ENCODE measurements at places on chromosomes 6 and 20.

GRCh38 chr6:118650582-118651281, 659 bp downstream of the CEP85L start:
- peak; percentile 60 for DNase-seq

GRCh38 chr20:11891776-11892545, 25.7 kb upstream of the BTBD3 start:
- peak; percentile 71 for DNase-seq

GRCh38 chr6:157516319-157517026, 135.5 kb downstream of the ZDHHC14 start:
- no peak for DNase-seq

- DNase-seq = no peak
These were observed 146.0 kb upstream of the PTPRK start for GRCh38 chr6:128666405-128666804.

GRCh38 chr20:62953839-62954703, 1.6 kb downstream of the SLC17A9 start:
- DNase-seq = peak; percentile 64

- no peak for DNase-seq
These were observed 156.2 kb downstream of the KIF16B start for GRCh38 chr20:16417001-16417400.

- DNase-seq = no peak
These were observed 134.5 kb downstream of the RPS12 start for GRCh38 chr6:132948889-132949288.

GRCh38 chr6:2522521-2522920, 228.2 kb downstream of the MYLK4 start:
- no peak for DNase-seq

- no peak for DNase-seq
These were observed 12.6 kb downstream of the SRC start for GRCh38 chr20:37358366-37359150.

- no peak for DNase-seq
These were observed 49.0 kb downstream of the CPXM1 start for GRCh38 chr20:2751347-2751877.

GRCh38 chr6:12751694-12752325, 35.2 kb downstream of the PHACTR1 start:
- peak; percentile 59 for DNase-seq

DNA sequence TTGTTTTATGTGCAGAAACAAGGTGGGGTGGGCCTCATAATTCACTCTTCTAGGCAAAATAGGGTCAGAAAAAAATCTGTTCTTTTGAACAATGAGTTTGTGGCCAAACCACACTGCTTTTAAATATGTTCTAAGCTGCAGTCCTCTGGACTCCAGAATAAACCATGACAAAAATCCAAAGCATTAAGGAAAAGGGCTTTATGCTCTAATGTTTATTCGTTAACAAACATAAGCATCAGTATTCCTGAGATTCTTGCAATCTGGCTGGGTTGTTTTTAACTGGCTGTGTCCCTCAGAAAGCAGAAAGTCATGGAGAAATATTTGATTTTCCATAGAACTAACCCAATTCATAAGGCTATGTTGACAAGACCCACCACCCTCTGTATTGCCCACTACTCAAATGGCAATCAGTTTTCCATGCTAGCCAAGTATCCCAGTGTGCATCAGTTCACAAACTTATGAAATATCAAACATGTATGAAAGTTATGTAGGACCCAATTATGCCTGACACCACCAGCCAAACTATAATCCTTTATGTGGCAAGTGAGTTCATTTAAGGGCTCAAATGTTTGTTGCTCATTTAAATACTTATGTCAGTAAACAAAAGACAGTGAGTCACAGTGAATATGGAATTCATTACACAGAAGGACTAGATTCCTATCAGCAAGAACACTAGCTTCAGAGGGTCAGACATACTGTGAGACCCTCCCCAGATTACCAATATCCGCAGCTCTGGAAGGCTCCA, 45.1 kb downstream of the PKHD1 start:
- no peak for DNase-seq

- no peak for DNase-seq
These were observed 2.0 kb downstream of the XKR7 start for GRCh38 chr20:31969991-31970390.

DNA sequence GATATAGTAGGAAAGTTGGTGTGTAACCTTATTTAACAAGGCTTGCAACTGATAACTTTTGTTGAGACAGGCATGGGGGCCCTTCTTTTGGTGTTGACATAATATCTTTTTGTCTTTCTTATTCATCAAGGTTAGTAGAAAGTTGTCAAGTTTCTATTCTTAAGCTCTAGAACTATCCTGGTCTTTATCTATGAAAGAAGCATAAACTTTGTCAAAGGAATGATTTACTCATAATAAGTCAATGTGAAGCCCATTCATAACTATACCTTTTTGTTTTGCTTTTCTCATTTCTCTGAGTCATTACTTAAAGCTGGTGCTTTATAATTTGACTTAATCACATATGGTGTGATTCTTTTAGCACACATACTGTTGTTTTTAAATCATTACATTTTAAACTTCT, 312.4 kb downstream of the UTRN start:
- no peak for DNase-seq

DNA sequence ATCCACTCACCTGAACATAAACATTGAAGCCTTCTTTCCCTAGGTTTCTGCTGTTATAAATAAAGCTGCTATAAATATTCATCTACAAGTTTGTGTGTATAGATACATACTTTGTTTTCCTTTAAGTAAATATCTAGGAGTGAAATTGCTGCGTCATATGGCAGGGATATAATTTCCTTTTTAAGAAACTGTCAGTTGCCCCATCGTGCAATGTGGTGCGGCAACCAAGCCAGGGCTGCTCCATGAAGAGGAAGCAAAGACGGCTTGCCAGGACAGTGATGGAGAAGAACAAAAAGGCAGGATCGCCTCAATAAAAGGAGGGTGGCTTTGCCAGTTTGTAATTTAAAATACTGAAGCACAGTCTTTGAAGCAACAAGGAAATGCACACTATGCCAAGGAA, 36.6 kb downstream of the CITED2 start:
- no peak for DNase-seq

GRCh38 chr20:58783511-58784011, 67.1 kb downstream of the GNAS-AS1 start:
- no peak for DNase-seq

- no peak for DNase-seq
These were observed 301.2 kb downstream of the CDKAL1 start for GRCh38 chr6:20835315-20836010.

GRCh38 chr20:37822141-37822601, 80.8 kb upstream of the VSTM2L start:
- DNase-seq = no peak

DNA sequence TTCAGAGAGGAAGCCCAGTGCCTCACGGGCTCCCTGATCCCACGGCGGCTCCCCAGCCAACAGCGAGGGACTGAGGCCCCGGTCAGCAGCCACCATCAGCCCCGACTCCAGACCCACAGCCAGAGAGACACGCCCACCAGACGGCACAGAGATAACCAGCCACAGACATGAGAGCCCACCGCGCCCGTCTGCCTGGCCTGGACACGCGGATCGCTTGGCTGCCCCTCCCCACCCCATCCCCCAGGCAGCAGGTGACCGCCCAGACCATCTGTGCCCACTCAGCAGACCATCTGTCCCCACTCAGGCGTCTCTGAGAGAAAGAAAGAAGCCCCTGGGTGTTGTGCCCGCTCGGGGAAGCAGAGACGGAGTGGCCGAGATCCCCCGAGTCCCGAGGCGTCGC, 55.5 kb upstream of the CHRNA4 start:
- DNase-seq = no peak

DNA sequence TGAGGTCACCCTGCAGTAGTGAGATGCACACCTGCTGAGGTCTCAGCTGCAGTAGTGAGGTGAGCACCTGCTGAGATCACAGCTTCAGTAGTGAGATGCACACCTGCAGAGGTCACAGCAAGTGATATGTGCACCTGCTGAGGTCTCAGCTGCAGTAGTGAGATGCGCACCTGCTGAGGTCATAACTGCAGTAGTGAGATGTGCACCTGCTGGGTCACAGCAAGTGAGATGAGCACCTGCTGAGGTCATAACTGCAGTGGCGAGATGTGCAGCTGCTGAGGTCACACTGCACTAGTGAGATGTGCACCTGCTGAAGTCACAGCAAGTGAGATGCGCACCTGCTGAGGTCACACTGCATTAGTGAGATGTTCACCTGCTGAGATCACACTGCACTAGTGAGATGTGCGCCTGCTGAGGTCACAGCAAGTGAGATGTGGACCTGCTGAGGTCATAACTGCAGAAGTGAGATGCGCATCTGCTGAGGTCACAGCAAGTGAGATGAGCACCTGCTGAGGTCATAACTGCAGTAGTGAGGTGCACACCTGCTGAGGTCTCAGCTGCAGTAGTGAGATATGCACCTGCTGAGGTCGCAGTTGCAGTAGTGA, 20.8 kb downstream of the ZDHHC14 start:
- DNase-seq = no peak

DNA sequence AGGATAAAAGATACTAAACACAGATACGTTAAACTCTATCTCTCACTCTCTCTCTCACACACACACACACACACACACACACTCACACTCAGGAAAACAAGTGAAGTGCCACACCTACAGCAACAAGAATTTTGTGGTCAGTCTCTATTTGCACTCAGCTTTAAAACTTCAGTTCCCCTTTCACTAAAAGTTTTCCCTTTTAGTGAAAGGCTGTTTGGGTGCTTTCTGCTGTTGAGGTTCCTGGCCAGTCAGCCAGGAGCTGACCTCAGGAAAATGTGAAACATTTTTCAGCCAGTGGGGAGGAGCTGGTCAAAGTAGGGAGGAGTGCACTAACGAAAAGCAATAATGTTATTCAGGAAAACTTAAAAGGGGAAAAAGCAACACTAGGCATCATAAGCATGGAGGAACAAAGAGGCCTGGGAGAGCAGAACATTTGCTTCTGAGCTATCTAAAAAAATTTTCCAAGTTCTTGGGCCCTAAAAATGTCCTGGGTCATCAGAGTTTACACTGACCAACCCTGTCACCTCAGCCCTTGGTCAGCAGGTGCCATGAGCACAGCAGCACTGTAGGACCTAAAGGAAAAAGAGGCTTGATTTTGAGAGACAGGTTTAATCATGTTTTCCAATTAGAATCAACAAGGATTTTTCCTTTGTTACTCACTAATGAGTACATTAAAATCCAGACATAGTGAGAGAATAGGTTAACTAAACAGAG, 30.7 kb upstream of the NT5E start:
- DNase-seq = no peak

DNA sequence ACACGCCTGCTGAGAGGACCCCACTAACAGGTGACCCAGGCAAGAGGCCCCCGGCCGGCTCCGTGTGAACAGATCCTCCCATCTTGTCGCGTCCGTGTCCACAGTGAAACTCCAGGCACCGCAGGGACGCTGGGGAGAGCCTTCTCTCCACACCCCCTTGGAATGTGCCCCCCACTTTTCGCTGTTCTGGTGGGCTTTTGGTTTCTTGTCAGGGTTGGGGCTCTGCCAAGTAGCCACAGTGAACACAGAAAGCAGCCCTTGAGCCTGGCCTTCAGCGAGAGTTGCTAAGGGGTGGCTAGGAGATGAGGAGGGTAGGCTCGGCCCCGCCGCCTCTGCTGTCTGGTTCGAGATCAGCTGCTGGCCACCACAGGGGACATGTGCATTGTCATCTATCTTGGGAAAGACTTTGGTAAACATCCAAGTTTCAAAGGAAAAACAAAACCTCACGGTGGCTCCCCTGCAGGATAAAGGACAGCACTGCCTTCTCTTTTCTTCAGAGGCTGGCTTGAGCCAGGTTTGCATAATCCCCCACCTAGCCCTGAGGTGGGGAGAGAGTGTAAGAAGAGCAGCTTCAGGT, 22.7 kb downstream of the SYNDIG1 start:
- no peak for DNase-seq

- DNase-seq = no peak
These were observed 21.7 kb downstream of the TMC2 start for GRCh38 chr20:2557873-2558580.

GRCh38 chr6:94468830-94469229, 1049.5 kb upstream of the EPHA7 start:
- no peak for DNase-seq

- DNase-seq = no peak
These were observed 140.9 kb upstream of the MOCS1 start for GRCh38 chr6:40075056-40075590.

GRCh38 chr6:89605861-89606260, 32.7 kb downstream of the LYRM2 start:
- DNase-seq = no peak

DNA sequence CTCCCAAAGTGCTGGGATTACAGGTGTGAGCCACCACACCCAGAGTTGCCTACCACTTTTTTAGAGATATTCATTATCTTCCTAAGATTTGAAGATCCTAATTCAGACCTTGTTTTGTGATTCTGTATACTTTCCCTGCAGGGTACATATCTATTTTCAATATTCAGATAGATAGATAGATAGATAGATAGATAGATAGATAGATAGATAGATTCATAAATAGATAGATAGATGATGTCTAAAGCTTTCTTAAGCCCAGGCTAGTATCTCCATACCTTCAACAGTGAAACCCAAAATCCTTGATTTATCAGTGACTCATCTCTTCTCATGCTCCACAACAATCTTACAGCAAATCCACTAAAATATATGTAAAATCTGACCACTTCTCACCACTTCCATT, 30.8 kb downstream of the ZNF391 start:
- DNase-seq = no peak

- DNase-seq = no peak
These were observed 38.6 kb upstream of the PCMTD2 start for GRCh38 chr20:64216910-64217309.

- DNase-seq = no peak
These were observed 9.7 kb downstream of the TIAM2 start for GRCh38 chr6:155004576-155005372.

DNA sequence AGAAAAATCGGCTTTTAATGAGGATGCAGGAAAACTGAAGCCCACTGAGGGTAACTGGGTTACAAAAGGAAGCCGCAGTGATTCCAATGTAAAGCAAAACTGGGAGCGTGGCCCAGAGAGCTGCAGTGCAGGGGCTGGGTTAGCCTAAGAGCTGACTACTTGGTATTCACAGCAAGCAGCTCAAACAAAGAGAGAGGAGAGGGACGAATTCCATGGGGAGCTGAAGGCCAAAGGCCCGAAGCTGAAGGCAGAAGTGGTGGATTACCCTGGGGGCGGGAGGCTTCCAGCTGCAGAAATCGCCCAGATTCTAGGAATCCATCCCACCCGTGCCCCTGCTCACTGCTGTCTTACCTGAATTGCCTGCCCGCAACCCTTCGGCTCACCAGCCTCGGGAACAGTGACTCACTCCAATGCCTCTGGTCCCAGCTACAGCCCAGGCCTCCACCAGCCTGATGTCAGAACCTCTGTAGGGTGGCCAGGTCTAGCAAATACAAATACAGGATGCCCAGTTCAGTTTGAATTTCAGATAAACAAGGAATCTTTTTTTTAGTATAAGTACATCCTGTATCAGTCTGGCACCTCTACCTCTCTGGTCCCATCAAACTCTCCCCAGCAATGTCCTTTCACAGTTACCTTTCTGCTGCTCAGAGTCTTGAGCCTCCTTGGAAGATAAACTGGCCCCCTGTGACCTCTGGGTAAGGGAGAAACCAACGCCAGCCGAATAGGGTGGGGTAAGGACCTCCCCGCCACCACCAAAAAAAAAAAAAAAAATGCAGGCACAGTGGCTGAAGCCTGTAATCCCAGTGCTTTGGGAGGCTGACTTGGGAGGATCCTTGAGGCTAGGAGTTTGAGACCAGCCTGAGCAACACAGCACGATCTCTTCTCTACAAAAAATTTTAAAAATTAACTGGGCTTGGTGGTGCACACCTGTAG, 14.6 kb upstream of the ZMYND8 start:
- DNase-seq = no peak
